ENCODE measurements at places on chromosomes 11 and 22.
A peak's percentile ranks its signal among the peaks of the same experiment; 100 is the strongest.

GRCh38 chr11:119470317-119471291 lies 47.6 kb upstream of the THY1 start:
- no peak for DNase-seq

DNA sequence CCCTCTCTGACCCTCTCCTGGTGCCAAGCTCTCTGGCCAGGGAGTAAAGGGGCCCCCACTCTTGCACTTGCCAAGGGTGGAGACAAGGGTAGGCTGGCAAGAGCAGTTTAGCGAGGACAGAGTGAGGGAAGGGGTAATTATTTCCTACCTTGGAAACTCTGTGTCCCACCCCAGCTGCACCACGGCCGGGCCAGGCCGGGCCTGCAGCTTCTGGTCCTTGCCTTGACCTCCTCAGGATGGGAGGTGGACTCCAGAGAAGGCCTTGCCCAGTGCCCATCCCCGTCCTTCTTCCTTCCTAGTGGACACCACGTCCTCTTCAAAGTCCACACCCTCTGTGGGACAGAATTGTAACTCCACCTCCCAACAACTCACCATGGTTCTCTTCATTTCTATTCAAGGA lies 18.4 kb upstream of the OSBPL5 start:
- no peak for DNase-seq

DNA sequence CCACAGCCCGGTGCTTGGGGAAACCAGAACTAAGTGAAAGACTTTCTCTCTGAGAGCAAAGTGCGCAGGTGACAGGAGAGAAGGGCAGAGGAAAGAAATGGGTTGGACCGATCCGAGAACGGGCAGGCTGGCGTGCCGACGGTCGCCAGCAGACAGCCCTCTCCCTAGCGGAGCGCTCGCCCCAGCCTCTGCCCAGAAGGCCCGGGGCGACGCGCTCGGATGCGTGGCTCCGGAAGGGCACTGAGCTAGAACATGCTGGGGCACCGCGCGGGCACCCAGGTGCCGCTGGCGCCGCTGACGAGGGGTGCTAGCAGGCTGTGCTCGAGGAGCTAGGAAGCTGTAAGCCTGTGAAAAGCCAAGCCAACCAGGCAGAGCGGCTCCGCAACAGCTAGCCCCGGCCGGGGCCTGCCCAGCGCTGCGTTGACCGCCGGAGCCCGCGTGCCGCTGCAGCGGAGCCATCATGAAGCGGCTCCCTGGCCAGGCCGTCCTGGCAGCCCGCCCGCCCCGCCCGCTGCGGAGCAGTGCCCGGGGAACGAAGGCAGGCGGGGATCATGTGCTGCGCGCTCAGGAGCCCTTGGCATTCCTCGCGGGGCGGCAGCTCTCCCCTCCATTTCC lies 22.1 kb upstream of the RRAS2 start:
- DNase-seq = peak; percentile 14

DNA sequence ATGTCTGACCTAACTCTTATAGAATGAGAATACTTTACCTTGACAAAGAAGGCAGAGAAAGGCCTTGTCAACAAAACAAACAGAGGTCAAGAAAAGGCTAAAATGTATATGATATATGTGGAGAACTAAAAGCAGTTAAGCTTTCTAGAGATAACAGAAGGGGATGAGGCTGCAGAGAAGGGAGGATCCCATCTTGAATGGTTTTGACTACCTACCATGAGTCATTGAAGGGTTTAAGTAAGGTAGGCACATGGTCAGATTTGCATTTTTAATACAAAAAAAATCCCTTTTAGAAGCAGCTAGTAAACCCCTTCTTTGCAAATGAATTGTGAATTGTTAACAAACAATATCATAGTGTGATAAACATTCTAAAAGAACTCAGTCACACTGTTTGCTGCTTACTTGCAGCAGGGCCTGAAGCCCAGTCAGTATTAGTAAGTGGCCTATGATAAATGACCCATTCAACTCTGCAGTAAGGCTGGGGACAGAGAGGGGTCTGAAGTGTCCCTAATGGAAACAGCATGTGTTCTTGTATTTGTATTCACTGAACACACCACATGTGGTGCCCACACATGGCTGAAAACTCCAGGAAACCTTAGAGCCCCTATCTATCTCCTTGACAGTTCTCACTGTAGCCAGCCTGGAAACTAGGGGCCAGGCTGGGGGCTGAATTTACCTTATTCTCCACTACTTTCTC lies 328.8 kb upstream of the PITPNB start:
- no peak for DNase-seq

All from stimulated activated CD4-positive, alpha-beta T cell treated with anti-CD3 and anti-CD28 coated beads, Interleukin-15, amount 100 ng/mL, for 48 hours (primary cell).